ENCODE measurements at places on chromosomes 7 and 10.

DNA sequence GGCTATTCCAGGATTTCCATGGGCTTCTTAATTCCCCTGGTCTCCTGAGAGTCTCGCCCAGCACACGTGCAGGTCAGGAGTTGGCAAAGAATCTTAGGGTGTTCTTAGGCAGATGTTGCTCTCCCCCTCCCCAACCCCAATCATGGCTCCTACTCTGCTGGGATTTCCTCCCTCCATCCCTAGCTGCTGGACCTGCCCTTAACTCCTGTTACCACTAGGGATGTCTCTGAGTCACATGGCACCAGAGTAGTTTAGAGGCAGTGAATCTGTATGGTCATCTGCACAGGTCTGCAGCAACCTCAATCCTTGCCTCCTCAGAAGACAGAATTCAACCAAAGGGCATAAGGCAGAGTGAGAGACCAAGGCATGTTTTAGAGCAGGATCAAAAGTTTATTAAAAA lies 51.8 kb upstream of the CHST3 start:
- no peak for DNase-seq

DNA sequence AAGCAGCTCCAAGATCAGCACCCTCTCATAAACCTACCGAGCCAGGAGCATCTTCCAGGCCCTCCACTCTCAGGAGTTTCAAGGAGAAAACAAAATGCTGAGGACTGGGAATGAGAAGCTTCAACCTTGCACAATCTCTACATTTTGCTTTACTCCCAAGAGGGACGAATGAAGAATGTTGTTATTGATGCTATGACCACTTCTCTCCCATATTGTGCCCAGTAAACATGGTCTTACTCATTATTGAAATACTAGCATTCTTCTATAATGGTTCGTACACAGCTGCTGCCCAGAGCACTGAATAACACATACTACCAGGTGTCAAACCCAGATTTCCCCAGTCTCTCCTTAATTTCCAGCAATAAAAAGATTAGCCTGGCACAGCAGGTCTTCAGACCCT lies 63.4 kb upstream of the BET1 start:
- DNase-seq, result no peak

GRCh38 chr10:51170518-51171245 lies 96.4 kb downstream of the PRKG1 start:
- DNase-seq, result no peak

DNA sequence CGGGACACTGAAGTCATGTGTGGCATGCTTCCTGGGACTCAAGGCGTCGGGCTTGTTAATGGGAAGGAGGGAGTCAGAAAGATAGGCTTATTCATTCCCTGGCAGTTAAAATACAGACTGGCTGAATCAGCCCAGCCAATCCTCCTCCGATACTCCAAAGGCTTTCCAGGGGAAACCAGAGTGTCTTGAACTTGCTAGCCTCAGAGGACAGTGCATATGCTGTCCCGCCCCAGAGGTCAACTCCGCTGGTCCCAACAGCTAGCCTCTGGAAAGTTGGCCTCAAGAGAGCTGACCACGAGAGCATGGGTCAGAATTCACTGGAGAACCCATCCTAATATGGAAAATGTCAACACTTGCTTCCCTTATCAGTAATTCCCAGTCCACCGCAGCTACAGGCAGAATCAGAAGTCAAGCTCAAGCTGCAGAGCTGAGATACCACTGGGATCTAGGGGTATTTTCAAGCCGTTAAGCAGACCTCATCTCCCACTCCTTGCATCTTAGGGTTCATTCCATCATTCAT lies 43.0 kb downstream of the ELMO1 start:
- DNase-seq, result no peak

DNA sequence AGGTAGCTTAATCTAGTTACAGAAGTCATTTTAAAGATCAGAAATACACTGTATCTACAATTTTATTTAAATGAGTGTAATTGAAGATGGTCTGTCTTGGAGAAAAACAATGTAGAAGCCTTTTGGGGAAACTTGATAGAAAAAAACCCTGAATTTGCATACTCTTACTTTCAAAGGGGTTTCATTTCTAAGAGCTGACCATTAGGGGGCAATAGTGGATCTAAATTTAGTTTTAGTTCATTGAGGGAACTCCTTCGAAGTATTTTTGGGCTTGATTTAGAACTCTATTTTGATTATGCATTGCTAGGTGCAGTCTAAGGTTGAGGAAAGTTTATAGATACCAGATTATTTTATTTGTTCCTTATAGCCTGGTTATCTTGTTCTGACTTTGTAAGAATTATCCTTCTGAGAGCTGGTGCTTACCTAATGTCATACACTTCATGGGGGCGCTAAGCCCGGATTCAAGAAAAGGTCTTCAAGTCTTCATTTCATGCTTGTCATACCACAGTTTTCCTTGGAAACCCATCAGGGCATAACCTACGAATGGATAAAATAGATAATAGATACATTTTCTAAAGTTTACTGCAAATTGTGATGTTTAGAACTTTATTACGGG lies 69.1 kb upstream of the MXI1 start:
- DNase-seq, result peak; percentile 1

- DNase-seq, result no peak
These were observed 204.0 kb downstream of the PTPRN2 start for GRCh38 chr7:158383665-158384064.

DNA sequence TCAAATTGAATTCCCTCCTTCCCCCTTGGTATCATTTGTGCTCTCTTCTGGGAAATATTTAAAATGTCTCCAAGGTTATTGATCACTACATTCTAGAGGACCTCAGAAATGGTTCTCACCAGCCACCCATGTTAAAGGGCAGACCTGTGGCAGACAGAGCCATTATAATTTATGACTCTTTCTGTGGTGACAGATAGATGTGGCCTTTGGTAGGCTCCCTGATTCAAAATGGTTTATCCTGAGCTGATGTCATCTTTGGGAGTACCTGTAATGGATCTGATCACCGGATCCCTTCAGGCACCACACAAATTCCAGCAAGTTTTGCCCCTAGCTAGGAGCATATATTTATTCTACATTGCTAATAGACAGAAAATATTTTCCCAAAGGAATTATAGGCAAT lies 267.5 kb downstream of the SDK1 start:
- no peak for DNase-seq

GRCh38 chr10:32057036-32057372 lies 779 bp upstream of the KIF5B start:
- DNase-seq, result no peak

DNA sequence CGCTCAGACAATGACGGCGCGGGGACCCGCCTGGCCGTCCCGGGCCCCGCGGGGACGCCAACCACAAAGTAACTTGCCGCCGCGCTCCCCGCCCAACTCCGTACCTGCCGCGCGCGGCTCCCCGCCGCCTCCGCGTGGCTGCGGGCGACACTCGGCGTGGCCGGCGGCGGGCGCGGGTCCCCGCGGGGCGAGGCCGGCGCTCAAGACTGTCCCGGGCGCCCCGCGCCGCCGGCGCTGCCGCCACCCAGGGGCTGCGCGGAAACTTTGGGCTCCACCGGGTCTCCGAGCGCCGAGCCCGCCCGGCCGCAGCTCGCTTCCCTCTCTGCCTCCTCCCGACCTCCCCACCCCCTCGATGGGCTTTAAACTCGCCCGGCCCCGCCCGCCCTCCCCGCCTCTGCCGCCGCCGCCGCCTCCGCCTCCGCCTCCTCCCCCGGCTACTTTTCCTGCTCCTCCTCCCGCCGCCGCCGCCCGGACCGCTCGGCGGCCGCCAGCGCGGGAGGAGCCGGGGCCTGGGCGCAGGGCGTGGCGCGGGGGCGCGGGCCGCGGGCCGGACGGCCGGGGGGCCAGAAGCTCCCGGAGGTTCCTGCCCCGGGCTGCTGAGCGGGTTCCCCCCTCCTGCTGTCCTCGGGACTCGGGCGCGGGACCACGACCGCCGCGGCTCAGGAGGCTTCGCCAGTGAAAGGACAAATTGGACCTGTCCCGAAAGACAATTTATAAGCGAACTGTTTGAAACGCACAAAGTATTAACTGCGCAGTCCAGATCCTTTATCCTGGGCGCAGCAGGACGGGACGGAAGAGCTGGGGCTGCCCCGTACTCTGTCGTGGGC lies 10.6 kb upstream of the GRB10 start:
- peak; percentile 23 for DNase-seq

DNA sequence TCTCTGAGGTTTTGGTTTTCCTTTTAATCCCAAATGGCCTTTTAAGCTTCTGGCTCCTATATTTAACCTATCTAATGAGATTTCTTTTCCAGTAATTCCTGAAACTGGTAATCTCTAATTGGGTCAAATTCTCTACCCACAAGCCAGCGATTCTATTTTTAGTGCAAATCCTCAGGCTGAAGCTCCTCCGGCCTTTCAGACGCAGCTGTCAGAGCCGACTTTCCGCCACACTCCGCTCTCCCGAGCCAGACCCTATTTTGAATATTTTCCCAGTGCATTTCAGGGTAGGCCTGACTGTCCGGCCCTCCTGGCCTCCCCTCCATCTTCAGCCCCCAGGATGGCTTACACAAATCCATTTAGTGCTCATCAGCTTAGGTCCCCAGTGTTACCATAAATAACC lies 9.7 kb upstream of the ADCY1 start:
- DNase-seq, result no peak

DNA sequence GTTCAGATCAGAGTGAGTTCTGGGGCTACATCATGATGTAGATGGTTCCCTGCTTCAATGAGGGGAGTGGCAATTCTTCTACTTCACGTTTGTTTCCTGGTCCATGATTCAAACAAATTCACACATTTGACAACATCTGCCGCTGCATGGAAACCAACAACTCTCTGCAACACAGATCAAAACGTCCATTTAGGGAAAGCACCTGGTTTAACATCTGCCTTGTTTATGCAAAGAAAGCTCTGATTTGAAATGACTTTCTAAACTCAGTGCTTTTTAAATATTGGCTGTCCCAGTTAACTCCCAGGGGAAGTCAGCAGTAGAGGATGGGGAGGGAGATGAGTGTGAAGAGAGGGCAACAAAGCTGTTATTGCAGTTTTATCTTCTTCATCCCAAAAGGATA lies 93.8 kb downstream of the GAD2 start:
- DNase-seq, result no peak

- no peak for DNase-seq
These were observed 46.2 kb downstream of the TMEM60 start for GRCh38 chr7:77752016-77752415.

GRCh38 chr10:13767676-13768178 lies 181.0 kb downstream of the PRPF18 start:
- no peak for DNase-seq

GRCh38 chr7:33674804-33675411 lies 230.4 kb upstream of the BMPER start:
- DNase-seq, result no peak

DNA sequence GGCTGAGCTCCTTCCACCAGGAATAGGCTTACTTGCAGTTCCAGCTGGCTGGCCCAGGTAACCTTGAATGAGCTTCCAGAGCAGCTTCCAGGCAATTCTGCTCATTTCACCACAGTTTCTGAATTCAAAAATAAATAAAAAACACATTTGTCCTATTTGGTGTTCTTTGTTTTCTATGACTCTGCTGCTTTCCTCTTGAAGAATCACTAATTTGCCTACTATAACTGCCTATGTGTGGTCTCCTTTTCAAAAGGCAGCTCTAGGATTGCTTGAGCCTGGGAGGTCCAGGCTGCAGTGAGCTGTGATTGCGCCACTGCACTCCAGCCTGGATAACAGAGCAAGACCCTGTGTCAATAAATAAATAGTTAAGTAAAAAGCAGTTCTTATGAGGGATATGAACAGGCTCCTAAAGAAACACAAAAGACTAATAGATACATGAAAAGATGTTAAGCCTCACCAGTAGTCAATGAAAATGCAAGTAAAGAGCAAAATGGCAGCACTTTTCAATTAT lies 19.5 kb upstream of the TNPO3 start:
- DNase-seq, result no peak

DNA sequence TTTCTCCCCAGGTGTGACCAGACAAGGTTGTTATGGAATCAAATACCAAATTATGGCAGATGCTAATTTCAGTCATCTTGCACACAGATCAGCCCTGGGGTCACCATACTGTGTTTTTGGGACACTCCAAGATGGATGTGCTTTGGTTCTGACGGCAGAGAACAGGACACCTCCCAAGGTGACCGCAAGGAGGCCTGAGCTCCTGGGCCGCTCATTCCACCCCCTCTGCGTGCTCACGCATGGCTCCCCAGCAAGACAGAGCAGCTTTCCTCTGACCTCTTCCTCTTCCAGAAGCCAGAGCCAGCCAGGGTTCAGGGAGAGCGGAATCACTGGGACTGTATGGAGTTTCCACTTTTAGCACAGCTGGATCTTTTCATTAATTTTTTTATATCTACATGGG lies 402.8 kb downstream of the DNAJB6 start:
- no peak for DNase-seq

GRCh38 chr10:28036587-28036986 lies 37.7 kb upstream of the ODAD2 start:
- no peak for DNase-seq

DNA sequence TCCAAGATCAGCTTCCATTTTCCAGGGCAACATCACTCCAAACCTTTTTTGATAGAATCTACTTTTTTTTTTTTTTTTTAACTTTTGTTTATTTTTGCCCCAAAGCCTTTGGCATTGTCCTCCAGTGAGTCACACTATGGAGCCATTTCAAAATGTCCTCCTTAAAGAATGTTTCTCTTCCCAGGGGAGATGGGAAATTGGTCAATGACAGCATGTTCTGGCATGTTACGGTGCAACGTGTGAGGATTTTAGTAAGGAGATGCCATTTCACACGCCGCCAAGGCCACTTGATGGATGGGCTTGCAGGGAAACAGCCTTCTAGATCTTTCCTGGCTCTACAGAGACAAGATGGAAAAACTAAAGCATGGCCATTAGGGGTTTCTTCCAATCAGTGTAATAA lies 30.7 kb upstream of the TRIL start:
- DNase-seq, result peak; percentile 54

DNA sequence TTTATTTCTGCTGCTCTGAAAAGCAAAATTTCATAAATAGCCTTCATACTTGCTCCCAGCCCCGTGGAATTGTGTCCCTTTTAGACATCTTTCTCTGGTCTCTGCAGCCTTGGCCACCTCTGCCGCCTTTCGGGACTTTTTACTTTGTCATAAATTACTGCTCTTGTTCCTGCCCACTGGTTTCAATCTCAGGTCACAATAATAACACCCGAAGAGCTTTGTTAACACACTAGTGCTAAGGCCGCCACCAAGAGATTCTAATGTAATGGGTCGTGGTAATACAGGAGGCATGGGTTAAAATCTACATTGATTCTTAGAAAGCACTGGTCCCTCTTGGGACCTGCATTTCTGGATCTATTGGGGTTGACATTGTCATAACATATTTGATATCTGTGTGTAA lies 276.0 kb upstream of the VWC2 start:
- no peak for DNase-seq

GRCh38 chr7:43666938-43667337 lies 62.4 kb downstream of the COA1 start:
- no peak for DNase-seq

DNA sequence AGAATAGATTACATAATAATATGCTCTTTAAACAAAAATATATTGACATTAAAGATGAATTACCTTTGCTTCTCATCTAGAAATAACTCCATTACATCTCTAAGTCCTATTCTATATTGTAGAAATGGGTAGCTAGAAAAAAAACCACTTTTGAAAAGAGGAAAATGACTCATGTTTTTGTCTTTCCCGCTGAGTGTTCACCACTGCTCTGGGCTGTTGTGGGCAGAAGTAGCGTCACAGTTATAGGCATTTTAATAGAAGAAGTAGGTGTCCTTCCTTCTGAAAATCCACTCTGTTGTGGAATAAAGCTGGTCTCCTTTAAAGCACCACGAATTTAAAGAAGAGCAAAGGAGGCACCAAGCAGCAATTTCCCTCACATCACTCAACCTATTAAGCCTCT lies 117.6 kb upstream of the NFE2L3 start:
- DNase-seq, result no peak

- peak; percentile 61 for DNase-seq
These were observed 135.3 kb downstream of the KIAA1217 start for GRCh38 chr10:24344279-24344678.

All from amniotic stem cell (primary cell).